ENCODE measurements at places on chromosomes 11 and 22.

DNA sequence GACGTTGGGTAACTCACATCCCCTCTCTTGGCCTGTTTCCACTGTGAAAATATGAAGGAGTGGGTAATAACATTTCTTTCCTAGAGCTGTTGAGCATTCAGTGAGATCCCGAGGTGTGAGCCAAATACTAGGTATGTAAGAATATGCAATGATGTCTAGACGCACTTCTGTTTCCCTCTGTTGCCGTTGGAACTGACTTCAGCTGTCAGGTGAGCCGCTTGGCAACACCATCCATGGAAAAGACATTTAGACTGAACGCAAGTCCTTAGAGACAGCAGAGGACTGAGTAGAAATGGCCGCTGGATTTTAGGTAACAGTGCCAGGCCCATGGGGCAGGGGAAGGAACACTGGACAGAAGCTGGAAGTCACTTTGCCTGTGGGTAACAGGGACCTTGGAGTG is 29.5 kb upstream of the SHANK2 start:
- DNase-seq = no peak

DNA sequence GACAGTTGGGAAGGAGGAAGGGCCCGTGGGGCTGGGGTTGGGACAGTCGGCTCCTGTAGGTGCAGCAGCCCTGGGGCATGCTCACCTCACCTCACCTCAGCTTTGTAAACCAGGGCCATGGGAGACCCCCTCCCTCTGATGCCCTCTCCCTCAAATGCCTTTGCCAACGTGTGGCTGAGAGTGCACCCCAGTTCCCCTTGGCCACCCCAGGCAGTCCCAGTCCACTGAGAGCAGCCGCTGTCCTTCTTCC is 4.2 kb upstream of the NEAT1 start:
- DNase-seq = no peak

DNA sequence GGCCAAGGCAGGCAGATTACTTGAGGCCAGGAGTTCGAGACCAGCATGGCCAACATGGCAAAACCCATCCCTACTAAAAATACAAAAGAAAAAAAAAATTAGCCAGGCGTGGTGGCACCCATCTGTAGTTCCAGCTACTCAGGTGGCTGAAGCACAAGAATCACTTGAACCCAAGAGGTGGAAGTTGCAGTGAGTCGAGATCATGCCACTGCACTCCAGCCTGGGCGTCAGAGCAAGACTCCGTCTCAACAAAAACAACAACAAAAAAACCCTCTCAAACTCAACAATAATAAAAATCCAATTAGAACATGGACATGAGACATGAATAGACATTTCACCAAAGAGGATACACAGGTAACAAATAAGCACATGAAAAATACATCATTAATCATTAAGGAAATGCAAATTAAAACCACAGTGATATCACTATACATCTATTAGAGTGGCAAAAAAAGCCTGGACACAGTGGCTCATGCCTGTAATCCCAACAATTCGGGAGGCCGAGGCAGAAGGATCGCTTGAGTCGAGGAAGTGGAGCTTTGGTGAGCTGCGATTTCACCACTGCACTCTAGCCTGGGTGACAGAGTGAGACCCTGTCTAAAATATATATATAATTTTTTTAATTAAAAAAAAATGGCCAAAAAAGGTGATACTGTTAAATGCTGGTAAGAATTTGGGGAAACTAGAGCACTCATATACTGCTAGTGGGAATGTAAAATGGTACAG is 12.7 kb upstream of the SEPTIN5 start:
- DNase-seq = no peak

GRCh38 chr11:60563553-60564235 is 48.5 kb downstream of the MS4A13 start:
- DNase-seq = no peak

DNA sequence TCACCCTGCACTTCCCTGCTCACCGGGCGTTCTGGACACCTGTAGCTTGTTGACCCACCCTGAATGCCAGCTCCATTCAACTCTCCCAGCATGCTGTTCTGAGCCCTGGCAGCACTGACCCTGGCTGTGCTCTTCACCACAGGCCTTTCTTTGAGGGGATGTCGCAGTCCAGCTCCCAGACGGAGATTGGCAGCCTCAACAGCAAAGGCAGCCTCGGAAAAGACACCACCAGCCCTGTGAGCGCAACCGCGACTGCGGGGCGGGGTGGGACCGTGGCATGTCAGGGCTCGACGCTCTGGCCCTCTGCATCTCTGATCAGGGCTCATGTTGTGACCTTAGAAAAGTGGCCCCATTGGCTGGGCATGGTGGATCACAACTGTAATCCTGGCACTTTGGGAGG is 47.4 kb upstream of the RAB1B start:
- no peak for DNase-seq

- DNase-seq = no peak
Measured at GRCh38 chr22:21736084-21736642, 569 bp upstream of the YPEL1 start.

GRCh38 chr11:48001438-48002021 is 21.2 kb downstream of the PTPRJ start:
- peak; percentile 70 for DNase-seq

DNA sequence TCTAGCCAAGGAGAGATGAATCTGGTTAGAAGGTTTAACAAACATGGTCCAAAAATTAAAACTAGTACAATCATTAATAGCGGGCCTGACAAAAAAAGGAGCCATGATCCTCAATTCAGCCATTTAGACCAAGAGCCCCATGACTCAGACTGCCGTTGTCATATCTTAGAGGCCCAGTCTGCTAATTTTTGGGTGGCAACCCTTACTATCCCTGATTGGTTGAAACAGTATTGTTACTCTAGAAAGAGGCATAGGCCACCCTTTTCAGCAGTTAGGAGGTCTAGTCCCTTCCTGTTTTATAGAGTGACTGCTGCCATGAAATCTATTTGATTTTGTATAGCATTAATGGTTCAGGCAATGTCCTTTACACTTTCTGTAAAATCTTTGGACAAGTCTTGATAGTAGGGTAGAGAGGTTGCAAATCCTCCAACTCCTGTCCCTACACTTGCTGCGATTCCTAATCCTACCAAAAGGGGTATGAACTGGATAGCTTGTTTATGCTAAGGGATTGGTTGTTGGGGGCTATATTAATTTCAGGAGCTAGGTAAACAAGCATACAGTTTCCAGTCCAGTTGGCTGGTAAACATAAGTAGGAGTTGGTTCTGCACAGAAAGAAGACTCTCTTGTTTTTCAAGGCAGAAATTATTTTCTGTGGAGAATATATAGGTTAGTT is 1056.3 kb upstream of the CNTN5 start:
- no peak for DNase-seq

- no peak for DNase-seq
Measured at GRCh38 chr11:4039011-4039410, 55.6 kb upstream of the RRM1 start.

DNA sequence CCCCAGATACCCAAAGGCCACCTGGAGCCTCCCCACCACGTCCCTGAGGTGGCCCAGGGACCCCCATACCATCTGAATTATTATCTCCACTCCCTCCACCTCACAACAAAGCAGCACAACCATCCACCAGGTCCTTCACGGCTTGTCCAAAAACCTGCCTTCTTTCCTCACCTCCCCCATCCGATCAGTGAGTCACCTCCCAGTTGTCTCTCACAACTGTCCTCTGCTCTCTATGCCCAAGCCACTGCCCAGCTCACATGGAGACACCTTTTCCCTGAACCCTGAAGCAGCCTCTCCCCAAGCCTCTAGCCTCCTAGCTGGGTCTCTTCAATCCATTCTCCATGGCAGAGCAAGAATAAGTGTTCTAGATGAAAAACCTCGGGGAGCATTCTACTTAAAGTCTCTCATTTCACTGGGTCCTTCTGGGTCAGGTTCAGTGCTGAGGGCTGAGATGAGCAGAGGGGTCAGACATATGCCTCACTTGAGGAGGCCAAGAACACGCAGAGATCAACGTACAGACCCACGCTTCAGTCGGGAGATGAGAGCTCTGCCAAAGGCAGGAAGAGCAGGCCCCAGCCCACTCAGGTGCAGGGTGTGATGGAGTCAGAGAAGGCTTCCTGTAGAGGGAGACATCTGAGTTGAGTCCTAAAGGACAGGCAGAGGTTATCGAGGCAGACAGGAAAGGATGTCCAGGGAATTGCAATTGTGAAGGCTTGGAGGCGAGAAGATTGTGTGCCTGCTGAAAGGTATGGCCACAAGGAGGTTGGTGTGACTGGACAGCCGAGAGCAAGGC is 74.7 kb downstream of the PDE2A start:
- no peak for DNase-seq

DNA sequence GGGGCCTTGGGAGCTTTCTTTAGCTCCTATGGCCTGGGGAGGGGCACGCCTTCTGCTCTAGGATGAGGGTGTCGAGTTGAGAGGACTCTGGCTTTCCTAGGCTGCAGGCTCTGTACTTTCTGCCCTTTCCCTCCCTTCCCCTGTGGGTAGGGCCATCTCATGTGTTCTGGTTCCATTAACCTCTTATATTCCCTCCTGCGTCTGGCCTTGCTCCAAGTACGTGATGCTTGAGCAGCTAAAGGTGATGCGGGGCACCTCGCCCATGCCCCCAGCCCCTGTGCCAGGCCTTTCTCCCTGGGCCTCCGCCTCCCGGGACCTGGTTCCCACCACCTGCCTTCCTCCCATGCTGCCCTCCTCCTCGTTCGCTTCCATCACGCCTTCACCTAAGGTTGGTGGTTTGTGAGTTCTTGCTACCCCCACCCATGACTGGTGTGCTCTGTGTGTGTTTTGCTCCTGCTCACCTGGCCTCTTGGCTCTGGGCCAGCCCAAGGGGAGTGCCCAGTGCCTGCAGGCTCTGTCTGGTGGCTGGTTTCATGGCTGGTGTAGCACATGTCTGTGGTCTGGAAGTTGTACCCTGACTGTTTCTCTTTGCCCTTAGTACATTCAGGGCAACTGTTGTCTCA is 34.1 kb downstream of the PHLDB1 start:
- no peak for DNase-seq

DNA sequence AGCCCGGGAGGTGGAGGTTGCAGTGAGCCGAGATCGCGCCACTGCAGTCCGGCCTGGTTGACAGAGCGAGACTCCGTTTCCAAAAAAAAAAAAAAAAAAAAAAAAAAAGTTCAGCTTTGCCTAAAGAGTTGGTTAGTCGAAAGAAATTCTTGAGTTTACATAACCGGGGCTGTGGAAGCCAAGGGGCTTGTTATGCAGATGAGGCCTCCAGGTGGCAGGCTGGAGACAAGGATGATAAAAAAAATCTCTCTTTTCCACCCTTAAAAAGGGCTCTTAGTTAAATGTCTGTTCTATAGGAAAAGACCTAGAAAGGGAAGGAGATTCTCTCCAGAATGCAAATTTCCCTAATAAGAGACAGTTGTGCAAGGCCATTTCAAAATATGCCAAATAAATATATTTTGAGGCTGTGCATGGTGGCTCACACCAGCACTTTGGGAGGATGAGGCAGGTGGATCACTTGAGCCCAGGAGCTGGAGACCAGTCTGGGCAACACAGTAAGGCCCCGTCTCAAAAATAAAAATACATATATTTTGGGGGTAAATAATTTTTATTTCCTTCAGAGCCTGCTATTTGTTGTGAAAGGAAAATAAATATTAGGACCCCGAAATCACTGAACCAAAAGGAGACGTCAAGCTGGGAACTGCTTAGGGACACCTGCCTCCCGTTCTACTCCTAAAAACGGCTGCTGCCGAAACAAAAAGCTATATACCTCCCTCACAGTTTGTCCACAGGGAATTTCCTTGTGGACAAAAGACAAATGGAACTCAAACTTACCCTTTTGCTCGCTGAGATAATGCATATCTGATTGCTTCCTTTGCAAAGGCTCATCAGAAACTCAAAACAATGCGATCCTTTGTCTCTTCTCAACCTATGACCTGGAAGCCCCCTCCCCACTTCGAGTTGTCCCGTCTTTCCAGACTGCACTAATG is 2.4 kb upstream of the IFITM2 start:
- DNase-seq = no peak

- DNase-seq = no peak
Measured at GRCh38 chr22:18075101-18075719, 2.6 kb upstream of the PEX26 start.

DNA sequence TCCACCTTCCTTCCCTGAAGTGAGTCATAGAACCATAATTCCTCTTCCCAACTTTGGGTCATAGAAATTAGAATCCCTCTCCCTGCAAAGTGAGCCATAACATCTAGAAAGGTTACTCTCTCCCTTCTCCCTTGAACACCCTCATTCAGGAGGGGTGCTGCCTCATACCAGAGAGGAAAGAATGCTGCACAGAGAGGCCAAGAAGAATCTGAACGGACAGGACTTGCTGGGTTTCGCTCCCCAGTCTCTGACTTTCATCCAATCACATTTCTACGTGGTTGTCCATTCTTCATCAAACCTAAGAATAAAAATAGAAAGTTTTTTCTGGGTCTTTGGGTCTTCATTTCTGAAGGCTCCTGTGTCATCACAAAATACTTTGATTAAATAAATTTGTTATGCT is 31.0 kb upstream of the BIRC3 start:
- no peak for DNase-seq

DNA sequence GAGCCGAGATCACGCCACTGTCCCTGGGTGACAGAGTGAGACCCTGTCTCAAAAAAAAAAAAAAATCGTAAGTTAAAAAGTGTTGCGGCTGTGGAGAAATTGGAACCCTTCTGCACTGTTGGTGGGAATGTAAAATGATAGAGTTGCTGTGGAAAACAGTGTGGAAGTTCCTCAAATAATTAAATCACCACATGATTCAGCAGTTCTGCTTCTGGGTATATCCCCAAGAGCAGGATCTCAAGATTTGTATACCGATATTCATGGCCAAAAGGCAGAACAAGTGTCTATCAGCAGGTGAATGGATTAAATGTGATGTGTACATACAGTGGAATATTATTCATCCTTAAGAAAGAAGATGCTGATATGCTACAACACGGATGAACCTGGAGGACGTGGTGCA is 3.8 kb downstream of the SELENOO start:
- no peak for DNase-seq
